Panc1 (cell line): ENCODE measurements at places on chromosomes 12 and 14. TPM values are rescaled to one million over a fixed set of nuclear protein-coding genes. Genes with fewer than 3 reads are reported as not detected.

ACOT6 gene
- total RNA-seq: not detected

FOXJ2 gene
- total RNA-seq: 10.9 TPM

STAC3 gene
- total RNA-seq: 0.87 TPM

REP15 gene
- total RNA-seq: 1.9 TPM

- DNase-seq: no peak
Measured at GRCh38 chr14:68846466-68846865, 53.6 kb upstream of the ZFP36L1 start.

GRCh38 chr12:122079532-122080081 is 1.1 kb downstream of the MLXIP start:
- DNase-seq: no peak

DPF3 gene
- not detected for total RNA-seq

- no peak for DNase-seq
Measured at GRCh38 chr12:5187136-5187535, 143.5 kb downstream of the KCNA5 start.

DNAJC22 gene
- total RNA-seq: 1.9 TPM

GRCh38 chr14:22073801-22074200 is 400.2 kb upstream of the OR4E1 start:
- DNase-seq: no peak

DNA sequence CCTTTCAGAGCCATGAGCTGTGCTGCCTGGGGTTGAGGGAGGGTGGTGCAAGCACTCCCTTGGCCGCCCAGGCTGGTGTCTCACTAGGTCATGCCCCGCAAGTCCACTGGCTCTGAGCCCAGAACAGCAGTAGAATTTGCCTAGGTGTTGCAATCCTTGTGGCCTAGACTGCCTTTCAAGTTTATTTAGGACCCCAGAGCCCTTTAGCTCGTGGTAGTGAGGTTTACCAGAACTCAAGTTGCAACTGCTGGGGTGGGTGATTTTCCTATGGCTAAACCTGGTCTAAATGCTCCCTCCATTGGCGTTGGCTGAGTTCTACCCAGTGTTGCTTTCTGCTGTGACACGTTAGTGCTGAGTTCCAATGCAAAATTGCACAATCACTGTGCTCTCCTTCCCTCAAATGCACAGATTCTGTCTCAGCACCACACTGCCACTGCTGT is 287.2 kb downstream of the BCAT1 start:
- DNase-seq: no peak

DNA sequence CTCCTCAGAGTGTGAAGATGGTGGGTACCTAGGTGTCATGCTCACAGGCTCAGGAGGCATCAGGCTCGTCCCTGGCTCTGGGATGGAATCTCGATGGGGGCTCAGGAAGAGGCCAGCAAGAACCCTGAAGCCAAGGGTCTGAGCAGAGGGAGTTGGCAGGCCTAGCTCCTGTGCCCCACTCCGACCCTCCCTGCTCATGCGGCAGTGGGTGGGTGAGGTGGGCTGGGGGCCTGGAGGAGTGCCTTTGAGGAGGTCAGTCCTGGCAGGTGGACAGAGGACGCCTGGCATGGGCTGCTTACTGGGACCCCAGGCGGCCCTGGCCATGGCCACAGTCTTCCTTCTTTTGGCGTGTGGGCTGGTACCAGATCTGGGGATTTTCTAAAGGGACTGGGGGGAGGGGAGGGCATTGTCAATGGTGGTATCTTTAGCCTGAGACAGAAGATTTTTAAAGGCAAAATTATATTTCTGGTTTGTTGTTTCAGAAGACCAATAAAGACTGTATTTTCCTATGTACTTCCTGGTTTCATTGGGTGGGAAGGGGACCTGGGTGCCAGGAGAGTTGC is 16.0 kb downstream of the LRTM2 start:
- DNase-seq: no peak

RNASE4 gene
- total RNA-seq: 3.3 TPM

- DNase-seq: no peak
Measured at GRCh38 chr12:93793007-93793406, 115.8 kb downstream of the CRADD start.

DNA sequence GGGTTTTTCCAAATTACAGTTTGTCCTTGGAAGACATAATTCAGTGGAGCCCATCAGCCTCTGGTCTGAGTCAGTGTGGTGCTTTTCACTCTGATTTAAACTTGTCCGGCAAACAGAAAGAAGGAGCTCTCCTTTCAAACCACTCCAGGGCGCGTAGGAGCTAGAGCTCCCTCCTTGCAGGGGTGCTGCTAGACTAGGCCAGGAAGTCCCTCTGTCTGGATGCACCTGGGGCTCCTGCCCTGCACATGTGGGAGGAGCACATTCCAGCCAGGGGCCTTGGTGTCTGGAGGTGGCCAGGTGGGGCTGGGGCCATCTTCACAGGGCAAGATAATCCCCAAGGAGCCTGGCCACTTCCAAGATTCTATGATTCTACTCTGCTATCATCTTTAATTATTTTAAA is 3.1 kb downstream of the SERPINA3 start:
- DNase-seq: no peak

GRCh38 chr14:86015511-86015910 is 485.6 kb downstream of the FLRT2 start:
- no peak for DNase-seq

DNA sequence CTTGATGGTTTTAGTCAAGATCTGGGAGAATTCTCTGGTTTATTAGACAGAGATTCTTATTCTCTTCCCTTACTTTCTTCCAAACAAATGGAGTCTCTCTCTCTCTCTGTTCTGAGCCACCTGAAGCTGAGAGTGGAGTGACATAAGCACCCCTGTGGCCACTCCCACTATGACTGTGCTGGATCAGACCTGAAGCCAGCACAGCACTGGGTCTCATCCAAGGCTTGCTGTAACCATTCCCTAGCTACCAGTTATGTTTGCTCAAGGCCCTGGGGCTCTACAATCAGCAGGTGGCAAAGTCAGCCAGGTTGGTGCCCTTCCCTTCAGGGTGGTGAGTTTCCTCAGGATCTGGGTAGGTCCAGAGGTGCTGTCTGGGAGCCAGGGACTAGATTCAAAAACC is 568.5 kb downstream of the AACS start:
- no peak for DNase-seq

DNA sequence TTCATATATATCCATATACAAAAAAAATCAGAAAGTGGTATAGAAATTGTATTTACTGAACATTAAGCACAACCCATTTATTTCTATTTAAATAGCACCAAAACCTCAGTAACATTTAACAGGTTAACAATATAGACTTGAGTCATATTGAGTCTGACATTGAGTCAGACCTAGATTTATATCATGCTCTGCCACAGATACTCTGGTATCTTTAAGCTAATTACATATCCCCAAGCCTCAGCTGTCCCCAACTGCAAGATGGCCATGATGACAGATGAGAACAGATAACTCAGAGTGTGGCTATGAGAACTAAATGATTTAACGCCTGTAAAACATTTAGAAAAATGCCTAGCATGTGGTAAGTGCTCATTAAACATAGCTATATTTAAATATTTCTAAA is 40.3 kb downstream of the IFNG start:
- no peak for DNase-seq

DNA sequence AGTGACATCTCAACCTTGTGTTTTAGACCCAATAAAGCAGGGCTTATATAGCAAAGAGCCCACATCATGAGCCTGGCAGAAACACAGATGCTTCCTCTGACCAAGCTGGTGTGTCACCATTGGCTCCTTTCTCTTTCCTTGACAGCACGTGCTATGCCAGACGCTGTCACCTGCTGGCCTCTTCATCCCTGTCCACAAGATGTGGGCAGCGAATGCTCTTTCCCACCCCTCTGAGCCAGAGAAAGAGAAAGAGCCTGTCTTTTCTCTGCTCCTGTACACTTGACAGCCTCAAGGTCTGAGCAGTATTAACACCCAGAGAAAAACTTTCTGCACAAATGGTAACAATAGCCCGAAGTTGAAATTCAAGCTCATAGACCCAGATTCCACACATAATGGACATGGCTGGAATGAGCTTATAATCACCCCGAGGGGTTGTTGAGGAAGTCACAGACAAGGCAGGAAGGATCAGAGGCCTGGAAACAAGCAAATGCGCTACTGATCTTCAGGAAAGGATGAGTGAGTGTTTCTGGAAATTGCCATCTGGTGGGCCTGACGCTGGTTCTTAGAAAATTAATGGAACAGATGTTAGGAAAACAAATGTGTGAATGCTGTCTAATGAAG is 8.9 kb downstream of the TGFB3 start:
- DNase-seq: no peak

NKX2-1 gene
- 0.13 TPM for total RNA-seq

RAB5B gene
- total RNA-seq: 102 TPM

KRT75 gene
- 0.15 TPM for total RNA-seq

DNA sequence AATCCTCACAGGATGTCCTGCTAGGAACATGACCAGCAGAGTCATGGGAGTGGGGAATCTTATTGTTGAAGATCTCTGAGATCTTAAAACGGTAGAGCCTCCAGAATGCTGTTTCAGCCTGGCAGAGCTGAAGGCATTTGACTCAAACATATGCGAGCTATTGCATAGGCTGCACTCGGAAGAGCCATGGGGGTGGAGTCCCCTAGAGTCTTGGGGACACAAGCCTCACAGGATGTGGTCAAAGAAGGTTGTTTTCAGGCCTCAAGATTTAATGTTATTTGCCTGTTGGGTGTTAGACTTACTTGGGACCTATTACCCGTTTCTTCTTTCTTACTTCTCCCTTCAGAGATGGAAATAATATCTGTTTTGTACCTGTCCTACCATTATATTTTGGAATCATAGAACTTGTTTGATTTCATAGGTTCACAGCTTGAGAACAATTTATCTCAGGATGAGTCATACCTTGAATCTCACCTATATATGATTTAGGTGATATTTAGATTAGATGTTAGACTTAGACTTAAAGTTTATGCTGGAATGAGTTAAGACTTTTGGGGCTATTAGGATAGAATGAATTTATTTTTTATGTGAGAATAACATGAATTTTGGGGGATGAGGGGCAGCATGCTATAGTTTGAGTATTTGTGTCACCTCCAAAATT is 172.2 kb upstream of the ATP2B1 start:
- no peak for DNase-seq

- DNase-seq: no peak
Measured at GRCh38 chr14:92185559-92185958, 63.8 kb downstream of the CPSF2 start.
